ENCODE measurements at places on chromosomes 1 and 21. TPM values are rescaled to one million over a fixed set of nuclear protein-coding genes. Genes with fewer than 3 reads are reported as not detected.

The SUCO gene
- 19.1 TPM for total RNA-seq

The ATP1A2 gene
- 243 TPM for total RNA-seq

The SUSD4 gene
- 8.2 TPM for total RNA-seq

The LY9 gene
- total RNA-seq: not detected

The LRRIQ3 gene
- total RNA-seq: 0.35 TPM

The CORT gene
- not detected for total RNA-seq

The ENAH gene
- total RNA-seq: 90.1 TPM

The AMPD1 gene
- 0.10 TPM for total RNA-seq

The SASS6 gene
- 2.2 TPM for total RNA-seq

The PRR9 gene
- total RNA-seq: not detected

The FCRL1 gene
- not detected for total RNA-seq

The CLCA1 gene
- total RNA-seq: not detected

The OLIG2 gene
- total RNA-seq: not detected

The RNASEL gene
- total RNA-seq: 2.7 TPM

The TTC24 gene
- total RNA-seq: not detected

The ACTA1 gene
- 2,149 TPM for total RNA-seq

The HSPG2 gene
- 269 TPM for total RNA-seq

The CRYAA gene
- not detected for total RNA-seq

All from left ventricle myocardium superior (tissue), 1 donor.